Renal cortex interstitium (tissue), 15 donors: ENCODE measurements at places on chromosomes 6 and 20.

DNA sequence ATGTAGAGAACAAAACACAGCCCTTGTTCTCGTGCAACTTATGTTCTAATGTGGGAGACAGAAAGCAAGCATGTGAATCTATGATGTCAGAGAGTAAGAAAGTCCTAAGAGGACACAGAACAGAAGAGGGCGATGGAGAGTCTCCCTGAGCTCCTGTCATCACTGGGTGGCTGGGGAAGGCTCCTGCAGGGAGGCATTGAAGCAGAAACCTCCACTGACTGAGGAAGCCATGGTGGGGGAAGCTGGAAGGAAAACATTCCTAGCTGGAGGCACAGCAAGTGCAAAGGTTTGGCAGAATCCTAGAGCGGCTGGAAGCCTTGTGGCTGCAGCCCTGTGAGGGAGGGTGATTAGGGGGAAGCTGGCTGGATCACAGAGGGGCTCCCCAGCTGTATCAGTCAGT is 248.0 kb downstream of the CDH26 start:
- DNase-seq, result no peak

- no peak for DNase-seq
These were observed 215.1 kb downstream of the ERMARD start for GRCh38 chr6:169966312-169967181.

DNA sequence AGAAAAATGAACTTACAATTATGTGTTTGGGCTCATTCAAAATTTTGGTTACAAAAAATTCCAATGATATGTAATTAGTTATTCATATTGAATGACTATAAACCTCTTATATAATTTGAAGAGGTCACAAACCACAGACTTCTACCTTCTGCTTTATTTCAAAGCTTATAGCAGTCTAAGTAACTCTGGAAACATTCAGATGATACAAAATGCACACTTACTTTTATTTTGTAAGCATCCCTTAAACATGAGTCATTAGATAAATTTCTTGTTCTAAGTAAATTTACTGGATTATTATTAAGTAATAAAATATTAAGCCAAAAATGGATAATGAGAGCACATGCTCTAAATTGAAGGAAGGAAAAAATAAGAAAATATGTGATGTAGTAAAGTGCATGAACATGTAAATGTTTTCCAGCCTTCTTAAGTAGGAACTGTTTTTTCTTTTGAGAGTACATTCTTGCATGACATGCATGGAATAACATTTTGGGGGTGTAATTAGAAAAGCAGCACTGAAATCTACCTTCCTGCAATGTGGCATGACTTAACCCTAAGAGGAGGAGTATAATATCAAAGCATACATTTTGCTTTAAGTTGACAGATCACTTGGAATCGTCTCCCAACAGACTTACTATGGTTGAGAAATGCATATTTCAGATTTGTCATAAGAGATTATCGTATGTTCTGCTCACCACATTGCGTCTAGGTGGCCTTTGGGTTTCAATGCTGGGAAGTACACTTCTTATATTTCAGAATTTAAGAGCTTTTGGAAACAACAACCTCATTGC is 372.7 kb upstream of the HSF2 start:
- DNase-seq, result no peak

GRCh38 chr6:85062884-85063283 is 298.5 kb upstream of the TBX18 start:
- DNase-seq, result no peak

- DNase-seq, result no peak
These were observed 214.4 kb downstream of the PTPRK start for GRCh38 chr6:128305976-128306375.

GRCh38 chr20:35257175-35257909 is 20.6 kb downstream of the MMP24OS start:
- DNase-seq, result no peak

- DNase-seq, result no peak
These were observed 9.1 kb upstream of the PBOV1 start for GRCh38 chr6:138227316-138227781.

- DNase-seq, result no peak
These were observed 23.7 kb upstream of the TMEM14A start for GRCh38 chr6:52647199-52647598.

DNA sequence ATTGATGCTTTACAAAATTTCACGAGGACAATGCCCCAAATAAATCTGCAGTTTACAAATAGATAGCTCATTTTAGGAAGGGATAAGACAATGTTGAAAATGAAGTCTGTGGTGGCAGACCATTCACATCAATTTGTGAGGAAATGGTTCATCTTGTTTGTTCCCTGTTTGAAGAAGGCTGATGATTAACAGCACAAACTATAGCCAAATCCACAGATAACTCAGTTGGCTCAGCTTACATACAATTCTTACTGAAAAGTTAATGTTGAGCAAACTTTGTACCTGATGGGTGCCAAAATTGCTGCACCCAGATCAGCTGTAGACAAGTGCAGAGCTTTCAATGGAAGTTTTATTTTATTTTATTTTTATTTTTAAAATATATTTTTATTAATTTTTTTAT is 763.9 kb downstream of the DOK5 start:
- DNase-seq, result no peak

GRCh38 chr6:108348655-108349349 is 53.9 kb downstream of the AFG1L start:
- DNase-seq, result no peak

GRCh38 chr6:36755435-36756348 is 58.1 kb downstream of the RAB44 start:
- DNase-seq, result no peak

- DNase-seq, result no peak
These were observed 109.0 kb downstream of the RALGAPA2 start for GRCh38 chr20:20603339-20603990.

DNA sequence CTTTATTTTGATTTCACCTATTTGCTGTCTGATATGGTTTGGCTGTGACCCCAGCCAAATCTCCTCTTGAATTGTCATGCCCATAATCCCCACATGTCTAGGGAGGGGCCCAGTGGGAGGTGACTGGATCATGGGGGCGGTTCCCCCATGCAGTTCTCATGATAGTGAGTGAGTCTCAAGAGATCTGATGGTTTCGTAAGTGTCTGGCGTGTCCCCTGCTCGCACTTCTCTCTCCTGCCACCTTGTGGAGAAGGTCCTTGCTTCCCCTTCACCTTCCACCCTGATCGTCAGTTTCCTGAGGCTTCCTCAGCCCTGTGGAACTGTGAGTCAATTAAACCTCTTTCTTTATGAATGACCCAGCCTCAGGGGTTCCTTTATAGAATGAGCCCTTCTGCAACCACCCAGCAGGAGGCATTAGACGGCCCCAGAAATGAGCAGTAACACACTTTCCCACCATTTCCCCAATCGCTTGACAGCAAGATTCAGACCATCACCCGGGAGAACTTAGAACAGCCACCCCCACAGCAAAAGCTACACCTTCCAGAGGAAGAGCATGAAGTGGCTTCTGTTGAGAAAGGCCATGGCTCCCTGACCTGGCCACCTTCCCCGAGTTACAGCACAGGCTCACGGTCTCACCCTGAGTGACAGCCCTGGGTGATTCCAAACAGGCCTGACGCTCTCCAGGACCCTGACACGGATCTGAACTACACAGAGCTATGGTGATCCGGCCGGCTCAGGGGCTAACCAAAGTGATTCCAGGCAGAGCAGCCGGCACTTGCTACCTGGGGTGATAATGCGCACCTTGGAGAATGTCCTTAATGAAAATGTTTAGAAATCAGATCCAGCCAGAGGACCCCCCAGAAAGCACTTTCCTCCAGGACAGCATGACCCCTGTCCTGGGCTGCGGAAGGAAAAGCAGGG is 131.2 kb upstream of the CDH4 start:
- no peak for DNase-seq

DNA sequence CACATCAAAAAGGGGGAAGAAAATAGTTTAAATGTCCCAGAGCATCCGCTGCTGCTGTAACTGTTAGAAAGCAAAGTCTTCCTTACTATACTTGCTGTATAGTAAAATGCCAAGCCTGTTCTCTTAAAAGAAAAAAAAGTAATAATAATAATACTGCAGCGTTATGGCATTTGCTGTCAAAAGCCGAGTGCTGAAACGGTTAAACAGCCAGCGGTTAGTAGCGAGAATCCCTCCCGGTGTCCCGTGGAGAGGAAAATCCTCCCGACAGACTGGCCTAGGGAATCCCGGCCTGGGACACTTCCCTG is 19.5 kb upstream of the NFATC2 start:
- DNase-seq, result no peak

DNA sequence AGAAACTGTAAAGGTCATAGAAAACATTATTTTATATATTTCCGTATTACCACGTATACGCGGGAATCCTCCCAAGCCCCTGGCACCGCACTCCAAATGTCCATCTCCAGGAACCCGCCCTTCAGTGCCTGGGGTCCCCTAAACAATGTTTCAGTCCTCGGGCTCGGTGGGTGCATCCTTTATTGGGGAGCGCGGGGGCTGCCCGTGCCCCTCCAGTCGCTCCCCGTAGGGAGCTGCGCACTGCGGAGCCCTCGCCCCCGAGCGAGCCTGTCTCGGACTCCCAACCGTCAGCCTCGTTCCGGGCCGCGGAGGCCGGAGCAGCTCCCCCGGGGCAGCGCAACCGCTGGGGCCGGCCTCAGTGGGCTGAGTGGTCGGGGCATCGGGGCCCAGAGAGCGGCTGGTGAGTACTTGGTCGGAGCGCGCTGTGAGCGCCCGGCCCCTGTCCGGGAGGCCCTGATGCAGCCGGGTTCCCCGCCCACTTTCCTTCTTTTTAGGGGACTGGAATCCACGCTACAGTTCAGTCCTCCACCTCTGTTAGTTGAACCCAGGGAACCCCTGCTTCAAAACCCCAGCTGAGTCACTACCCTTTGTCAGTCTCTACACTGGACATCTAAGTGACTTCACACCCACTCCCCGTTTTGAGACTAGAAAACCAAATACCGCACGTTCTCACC is at the start of gene DNAH8:
Gene DNAH8 (plus strand): TSS at position 296 of the 674 bp plus-strand sequence. CDS start 7,499 bp downstream, outside the sequence.
- no peak for DNase-seq

- DNase-seq, result no peak
These were observed 109.1 kb downstream of the LY86 start for GRCh38 chr6:6697620-6698019.

DNA sequence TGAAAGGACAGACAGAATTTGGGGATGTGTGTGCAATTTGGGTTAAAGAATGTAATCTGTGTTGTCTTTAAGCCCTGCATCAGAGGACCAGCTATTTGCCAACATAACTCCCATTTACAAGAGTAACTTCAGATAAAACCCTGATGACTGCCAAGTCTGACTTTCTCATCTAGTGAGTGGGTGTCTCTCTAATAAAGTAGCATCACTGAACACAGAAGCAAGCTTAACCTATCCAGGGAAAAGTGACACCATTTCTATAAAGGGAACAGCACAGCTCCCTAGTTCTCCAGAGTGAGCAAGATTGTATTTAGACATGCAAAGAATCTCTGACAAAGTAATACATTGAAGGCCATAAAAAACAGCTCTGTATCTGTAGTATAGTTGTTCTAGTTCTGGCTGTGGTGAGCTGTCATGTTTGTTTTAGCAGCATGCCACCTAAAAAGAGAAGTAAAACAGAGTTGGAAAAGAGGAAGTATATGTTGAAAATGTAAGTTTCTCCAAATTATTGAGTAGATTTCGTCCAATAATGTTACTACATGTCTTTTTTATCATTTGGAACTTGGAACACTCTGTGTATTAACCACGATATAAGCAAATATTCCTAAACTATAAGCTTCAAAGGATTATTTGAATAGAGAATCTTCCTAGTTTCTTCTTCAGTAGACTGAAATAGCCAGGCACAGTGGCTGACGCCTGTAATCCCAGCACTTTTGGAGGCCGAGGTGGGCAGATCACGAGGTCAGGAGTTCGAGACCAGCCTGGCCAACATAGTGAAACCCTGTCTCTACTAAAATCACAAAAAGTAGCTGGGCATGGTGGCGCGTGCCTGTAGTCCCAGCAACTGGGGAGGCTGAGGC is 8.8 kb upstream of the PIM1 start:
- no peak for DNase-seq

DNA sequence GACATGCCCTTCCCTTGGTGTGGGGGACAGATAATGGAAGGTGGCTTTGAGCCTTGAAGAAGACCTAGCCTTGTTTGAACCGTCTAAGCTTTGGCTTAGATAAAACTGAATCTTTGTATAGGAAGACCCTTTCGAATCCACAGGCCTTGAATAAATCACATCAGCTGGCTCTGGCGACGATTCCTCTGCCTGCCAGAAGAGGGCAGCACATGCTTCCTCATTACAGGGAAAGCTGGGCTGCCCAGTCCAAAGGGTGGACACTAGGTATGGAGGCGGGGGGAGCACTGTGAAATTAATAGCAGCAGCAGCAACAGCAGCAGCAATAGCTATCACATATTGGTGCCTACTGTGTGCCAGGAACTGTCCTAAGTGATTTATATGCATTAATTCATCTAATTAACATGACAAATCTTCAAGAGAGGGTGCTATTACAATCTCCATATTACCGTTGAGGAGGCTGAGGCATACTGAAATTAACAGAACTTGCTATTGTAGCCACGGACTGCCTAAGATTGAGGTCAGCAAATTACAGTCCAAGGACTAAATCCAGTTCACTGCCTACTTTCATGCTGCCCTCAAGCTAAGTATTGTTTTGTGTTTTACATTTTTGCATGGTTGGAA is 85.1 kb downstream of the CLIC5 start:
- DNase-seq, result no peak

GRCh38 chr6:113734982-113735381 is 122.2 kb upstream of the MARCKS start:
- DNase-seq, result no peak

- no peak for DNase-seq
These were observed 27.2 kb downstream of the AIG1 start for GRCh38 chr6:143087856-143088255.

GRCh38 chr6:69866770-69867638 is 648 bp downstream of the COL19A1 start:
- peak; percentile 57 for DNase-seq

- no peak for DNase-seq
These were observed 75.2 kb downstream of the YTHDF1 start for GRCh38 chr20:63140514-63141433.

GRCh38 chr6:16168858-16169257 is 40.0 kb downstream of the MYLIP start:
- no peak for DNase-seq

DNA sequence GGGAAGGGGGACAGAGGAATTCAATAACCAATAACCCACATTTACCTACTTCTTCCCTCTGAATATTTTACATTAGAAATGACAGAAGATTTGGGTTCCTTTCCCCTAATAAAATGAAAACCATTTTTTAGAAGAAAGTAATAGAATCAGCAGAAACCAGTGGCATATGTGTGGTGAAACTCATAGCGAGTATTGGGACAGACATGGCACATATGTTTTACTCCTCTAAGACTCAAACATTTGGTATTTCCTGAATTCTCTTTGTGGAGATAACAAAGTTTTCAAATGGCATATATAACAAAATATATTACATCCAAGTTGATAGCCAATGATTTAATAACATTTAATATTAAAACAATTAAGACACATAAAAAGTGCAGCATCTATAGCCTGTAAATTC is 12.9 kb upstream of the BEND3 start:
- no peak for DNase-seq

DNA sequence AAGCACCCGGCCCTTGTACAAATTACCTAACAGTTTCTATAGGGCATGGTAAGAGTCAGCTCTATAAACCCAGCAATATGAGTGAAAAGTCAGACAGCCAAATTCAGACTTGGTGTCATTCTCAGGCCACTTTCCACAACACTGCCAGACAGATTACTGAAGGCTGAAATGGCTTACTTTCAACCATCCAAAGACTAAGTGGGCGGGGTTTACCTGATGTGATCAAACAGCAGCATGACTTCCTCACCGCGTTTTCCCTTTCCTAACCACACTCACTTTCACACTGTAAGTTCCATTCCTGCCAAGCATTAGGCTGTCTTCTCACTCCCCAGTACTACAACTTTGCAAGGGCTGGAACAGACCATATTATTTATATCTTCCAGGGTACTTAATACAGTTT is 85.9 kb downstream of the SMLR1 start:
- DNase-seq, result no peak
